ENCODE measurements at places on chromosomes 1 and 21. TPM values are rescaled to one million over a fixed set of nuclear protein-coding genes. Genes with fewer than 3 reads are reported as not detected.

TRAF5 gene
- total RNA-seq = 9.0 TPM

SMIM12 gene
- 39.0 TPM for total RNA-seq

SYT2 gene
- total RNA-seq = not detected

MSTO1 gene
- total RNA-seq = 70.9 TPM

DMBX1 gene
- not detected for total RNA-seq

CFHR4 gene
- not detected for total RNA-seq

IL20 gene
- total RNA-seq = not detected

CDKN2C gene
- 63.9 TPM for total RNA-seq

KRTAP6-3 gene
- total RNA-seq = not detected
